ENCODE measurements at places on chromosomes 6 and 20.

GRCh38 chr20:46023999-46024398 is 5.0 kb upstream of the SLC12A5 start:
- no peak for DNase-seq

GRCh38 chr20:23159947-23160318 is 73.8 kb upstream of the CD93 start:
- DNase-seq: no peak

DNA sequence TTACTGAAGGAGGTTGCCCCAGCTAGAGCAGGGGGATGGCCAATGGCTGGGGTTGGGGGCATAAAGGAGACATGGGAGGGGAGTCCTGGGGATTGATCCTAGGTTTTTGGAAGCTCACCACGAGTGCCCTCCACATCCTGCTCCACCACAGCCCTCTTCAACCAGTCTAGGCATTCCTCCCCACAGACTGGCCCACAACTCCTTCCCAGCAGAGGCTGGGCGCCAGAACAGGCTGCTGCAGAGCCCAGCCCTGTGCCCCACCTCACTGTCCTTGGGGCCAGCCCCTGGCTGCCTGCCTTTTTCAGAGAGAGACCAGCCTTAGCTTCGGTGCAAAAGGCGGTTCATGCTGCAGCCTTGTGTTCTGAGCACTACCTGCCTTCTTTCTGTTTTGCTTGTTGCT is 16.4 kb downstream of the RPP40 start:
- no peak for DNase-seq

GRCh38 chr20:49859807-49860206 is 47.2 kb downstream of the SLC9A8 start:
- no peak for DNase-seq

DNA sequence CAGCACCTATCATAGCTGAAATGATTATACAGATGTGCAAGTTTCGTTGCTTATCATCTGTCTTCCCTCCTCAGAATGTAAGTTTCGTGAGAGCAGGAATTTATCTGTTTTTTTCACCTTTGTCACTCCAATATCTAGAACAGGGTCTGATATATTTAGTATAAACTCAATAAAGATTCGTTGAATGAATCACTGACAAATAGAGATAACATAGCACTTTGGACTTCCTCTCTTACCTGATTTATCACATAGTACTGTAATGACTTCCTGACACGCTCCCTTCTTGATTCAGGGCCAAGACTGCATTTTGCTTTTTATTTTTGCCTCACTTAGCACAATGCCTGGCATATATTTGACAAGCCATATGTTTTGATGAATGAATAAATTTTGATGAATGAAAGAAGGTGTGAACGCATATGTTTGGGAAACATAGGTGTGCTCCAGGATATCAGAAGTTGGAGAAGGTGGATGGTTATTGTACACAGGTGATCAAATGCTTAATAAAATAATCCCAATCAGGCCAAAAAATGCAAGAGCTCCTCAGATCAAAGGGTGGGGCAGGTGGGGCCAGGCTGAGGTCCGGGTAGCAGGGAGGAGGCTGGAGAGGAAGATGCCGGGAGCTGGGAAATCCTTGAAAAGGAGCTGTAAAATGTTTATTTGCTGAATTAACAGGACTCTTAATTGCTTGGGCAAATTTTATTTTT is 33.0 kb downstream of the PIM1 start:
- DNase-seq: peak; percentile 79

DNA sequence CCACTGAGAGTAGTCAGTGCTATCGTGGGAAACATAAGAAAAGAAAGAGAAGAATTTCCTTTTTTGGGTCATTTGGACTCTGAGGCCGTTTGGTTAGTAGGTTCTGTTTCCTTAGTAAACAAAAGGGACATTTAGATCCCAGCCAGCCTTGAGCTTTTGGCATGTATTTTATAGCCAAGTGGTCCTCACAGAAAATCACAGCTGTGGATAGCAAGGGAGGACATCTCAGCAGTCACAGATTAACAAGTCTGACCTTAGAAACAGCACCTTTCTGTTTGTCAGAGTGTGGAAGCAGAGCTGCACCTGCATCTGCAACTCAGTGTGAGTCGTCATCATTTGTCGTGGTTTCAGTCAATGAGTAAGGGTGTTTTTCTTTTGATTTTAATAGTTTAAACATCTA is 40.5 kb downstream of the FAM120B start:
- DNase-seq: no peak

DNA sequence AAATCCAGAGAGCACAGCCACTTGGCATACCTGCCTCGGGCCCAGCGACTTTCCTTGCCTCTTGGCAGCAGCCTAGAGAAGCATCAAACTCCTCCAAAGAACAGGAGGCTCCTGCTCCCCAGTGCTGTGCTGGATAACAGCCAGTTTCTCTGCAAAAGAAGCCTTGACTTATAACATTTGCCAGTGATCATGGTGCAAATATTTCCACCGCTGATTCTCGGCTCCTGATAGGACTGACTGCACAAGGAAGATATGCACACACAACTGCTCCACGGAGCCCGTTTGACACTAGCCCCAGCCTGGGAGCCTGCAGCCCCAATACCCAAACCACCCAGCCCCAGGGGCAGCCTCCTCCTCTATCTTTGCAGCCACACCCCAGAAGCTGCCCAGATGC is 17.5 kb downstream of the ACSS1 start:
- peak; percentile 97 for DNase-seq

DNA sequence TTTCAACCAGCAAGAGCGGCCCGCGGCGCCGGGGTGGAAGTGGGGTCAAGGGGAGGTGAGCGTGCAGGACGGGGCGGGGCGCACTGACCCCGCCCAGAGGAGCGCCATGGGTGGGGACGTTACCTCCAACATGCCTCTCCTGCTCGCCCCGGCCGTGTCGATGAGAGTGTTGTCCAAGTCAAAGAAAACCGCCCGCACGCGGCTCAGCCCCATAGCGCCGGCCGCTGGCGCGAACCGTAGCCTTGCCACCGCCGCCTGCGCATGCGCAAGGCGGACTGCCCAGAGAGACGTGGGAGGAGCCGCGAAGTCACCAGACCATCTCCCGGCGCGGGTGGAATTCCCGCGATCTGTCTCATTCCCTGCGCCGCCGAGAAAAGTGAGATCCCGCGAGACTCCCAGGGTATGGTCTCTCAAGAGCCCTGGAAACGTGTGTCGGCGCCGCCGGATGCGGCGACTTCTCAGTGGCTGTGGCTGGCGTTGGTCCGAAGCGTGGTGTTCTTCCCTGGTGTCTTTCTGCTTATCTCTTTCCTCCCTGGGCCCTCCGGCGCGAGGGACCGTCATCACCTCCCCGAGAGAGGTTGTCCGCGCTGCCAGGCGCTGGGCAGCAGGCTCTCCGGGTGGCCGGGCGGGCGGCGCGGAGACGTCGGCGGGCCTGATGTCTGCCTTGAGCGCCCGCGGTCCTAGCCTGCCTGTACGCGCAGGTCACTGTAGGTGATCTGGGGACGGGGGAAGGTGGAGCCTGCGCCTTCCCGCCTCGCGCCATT is at the start of gene NANP:
TSS of gene NANP (minus strand) at position 279 of the 764 bp plus-strand sequence. CDS start at position 213, 66 bp downstream.
- peak; percentile 97 for DNase-seq

GRCh38 chr6:56841381-56841749 is 113.5 kb upstream of the BEND6 start:
- no peak for DNase-seq

DNA sequence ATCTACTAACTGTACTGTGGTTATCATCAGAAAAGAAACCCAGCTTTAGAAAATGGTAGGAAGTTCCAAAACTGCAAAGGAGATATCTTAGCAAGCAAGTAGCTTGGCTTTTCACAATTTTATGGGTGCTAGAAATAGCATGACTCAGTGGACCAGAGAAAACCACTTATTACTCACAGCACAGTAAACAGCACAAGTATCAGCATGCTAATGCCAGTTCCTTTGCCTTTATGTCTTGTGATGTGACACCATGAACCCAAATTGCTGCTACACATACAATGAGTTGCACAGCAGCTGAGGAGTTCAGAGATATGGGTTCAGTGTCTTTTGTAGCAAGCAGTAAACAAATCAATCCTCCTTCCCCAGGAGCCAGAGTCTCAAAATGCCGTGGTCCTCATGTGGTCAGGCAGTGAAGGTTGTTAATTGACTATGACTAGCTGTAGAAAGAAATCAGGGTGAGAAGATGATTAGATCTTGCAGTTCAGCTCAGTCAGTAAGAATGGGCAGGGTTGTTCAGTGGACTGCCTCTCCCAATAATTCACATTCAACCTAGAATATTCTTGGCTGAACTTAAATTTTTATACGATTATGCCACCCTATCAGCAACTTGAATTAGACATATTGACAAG is 73.3 kb downstream of the OPRM1 start:
- no peak for DNase-seq

GRCh38 chr6:109794201-109794923 is 103.3 kb downstream of the FIG4 start:
- no peak for DNase-seq

DNA sequence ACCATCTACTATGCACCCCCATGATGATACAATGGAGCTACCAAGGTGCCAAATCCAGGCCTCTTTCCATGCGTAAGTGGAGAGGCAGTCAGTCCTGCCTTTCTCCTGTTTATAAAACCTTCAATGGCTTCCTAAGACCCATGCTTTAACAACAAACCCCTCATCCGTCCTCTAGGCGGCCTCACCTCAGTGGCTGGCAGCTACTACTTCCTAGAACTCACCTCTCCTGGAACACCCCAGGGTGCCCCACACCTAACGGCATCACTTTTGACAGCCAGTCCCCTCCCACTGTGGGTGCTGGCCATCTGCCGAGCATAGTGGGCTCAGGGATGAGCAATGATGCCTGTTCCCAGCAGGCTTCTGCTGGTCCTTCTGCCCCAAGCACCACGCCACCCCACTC is 80.0 kb upstream of the TAB2 start:
- DNase-seq: no peak

DNA sequence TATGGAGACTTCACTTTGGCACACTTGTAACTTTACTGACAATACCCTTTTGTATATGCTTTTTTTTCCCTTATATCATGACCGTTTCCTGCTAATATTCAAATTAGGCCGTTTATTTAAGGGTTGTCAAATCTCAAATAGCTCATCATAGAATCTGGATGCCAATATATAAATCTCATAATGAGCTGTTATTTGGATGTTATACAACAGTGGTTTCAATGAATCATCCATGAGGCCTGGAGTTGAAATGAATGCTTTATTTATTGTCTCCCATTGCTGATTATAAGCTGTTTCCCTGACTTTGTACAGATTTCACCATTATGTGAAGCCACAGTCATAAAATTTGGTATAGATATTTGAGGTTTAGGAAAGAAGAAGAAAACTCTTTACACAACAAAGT is 256.1 kb downstream of the PLCB1 start:
- DNase-seq: no peak

DNA sequence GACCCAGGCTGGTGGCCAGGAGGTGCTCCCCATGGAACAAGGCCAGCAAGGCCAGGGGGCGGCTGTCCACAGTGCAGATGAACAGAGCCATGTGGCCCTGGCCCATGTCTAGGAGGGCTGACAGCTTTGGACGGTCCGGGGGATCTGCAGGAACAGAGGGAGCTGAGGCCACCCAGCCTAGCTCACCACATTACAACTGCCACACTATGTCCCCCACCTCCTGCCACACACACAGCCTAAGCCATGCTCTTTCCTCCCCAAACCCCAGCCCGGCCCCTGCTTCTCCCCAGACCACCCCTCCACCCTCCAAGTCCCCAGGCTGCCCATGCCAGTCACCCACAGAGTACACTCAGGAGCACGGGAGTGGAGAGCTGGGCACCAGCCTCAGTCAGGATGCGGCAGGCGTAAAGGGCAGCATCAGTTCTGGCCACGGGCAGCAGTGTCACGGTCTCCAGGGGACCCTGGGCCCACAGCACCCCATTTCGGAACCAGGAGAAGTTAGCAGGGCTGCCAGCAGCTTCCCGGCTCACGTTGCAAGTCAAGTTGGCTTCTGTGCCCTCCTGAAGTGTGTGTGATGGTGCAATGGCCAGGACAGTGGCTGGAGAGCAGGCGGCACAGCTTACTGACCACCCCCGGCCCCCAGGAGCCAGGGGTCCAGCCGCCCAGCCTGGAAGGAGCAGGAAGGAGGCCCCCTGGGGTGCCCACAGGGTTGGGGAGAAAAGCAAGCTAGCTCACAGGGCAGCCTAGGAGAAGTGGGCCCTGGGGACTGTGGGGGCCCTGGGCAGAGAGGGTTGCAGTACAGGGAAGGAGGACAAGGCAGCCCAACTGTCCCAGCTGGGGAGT is 15.2 kb upstream of the ADAM33 start:
- DNase-seq: no peak

GRCh38 chr6:90218959-90219208 is 77.8 kb downstream of the BACH2 start:
- no peak for DNase-seq

GRCh38 chr20:24747881-24748595 is 201.0 kb upstream of the CST7 start:
- no peak for DNase-seq

DNA sequence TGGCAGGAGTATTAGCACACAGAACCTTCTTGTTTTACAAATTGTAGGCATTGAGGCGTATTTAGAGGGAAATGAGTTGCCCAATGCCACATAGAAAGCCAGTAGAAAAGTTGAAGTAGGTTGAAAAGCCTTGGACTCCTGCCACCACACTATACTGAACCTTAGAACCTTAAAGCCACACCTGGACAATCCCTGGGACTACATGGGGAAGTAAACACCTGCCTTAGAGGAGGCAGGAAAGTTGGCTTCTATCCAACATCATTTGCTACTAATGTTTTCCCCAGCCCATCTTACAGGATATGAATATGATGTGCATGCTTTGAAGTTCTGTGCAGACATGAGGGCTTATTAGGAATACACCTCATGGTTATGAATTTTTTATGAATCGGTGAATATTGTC is 5.3 kb upstream of the EPPIN start:
- no peak for DNase-seq

- DNase-seq: no peak
Observed at GRCh38 chr20:45462711-45463509, 6.6 kb upstream of the WFDC2 start.

GRCh38 chr6:92559003-92559402 is 860.4 kb downstream of the EPHA7 start:
- no peak for DNase-seq

DNA sequence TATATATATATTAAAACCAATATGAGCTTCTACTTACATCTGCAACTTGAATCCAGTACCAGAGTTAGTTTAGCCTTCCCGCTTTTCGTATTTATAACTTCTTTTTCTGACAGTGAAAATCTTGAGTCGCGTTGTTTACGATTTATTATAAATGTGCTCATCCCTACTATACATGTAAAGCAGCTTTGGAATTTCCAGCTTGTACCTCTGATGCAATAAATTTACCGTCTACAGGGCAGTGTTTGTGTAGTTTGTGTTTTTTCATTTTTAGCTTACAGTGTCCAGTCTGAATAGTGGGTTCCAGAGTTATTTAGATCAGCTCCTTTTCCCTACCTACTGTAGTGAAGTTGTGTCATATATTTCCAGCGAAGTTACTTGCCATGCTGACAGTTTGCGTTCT is 66.3 kb downstream of the TIAM2 start:
- no peak for DNase-seq

DNA sequence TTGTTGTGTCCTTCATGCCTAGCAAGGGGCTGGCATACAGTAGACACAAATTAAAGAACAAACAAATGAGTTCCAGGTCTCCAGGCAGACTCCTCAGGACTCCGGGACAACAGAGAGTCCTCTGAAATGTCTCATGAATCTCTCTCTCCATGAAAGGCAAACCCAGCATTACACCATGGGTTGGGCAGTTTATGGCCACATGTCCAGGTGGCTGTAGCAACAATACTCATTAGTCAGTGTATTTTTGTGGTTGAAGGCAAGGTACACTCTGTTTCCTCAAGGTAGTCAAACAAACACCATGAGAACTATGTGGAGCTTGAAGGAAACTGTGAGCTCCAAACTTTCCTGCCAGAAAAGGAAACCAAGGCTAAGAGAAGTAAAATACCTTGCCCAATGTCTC is 62.2 kb downstream of the KCNB1 start:
- no peak for DNase-seq

GRCh38 chr6:2245877-2246863 is 765 bp upstream of the GMDS start:
- DNase-seq: peak; percentile 65
